ENCODE measurements at places on chromosomes 4 and X. TPM values are rescaled to one million over a fixed set of nuclear protein-coding genes. Genes with fewer than 3 reads are reported as not detected.

GRCh38 chr4:54607067-54607466 is 50.7 kb upstream of the KIT start:
- DNase-seq, result no peak

- DNase-seq, result no peak
These were observed 96.5 kb upstream of the DHX15 start for GRCh38 chr4:24680746-24681448.

CXorf49 gene
- total RNA-seq, result not detected

DNA sequence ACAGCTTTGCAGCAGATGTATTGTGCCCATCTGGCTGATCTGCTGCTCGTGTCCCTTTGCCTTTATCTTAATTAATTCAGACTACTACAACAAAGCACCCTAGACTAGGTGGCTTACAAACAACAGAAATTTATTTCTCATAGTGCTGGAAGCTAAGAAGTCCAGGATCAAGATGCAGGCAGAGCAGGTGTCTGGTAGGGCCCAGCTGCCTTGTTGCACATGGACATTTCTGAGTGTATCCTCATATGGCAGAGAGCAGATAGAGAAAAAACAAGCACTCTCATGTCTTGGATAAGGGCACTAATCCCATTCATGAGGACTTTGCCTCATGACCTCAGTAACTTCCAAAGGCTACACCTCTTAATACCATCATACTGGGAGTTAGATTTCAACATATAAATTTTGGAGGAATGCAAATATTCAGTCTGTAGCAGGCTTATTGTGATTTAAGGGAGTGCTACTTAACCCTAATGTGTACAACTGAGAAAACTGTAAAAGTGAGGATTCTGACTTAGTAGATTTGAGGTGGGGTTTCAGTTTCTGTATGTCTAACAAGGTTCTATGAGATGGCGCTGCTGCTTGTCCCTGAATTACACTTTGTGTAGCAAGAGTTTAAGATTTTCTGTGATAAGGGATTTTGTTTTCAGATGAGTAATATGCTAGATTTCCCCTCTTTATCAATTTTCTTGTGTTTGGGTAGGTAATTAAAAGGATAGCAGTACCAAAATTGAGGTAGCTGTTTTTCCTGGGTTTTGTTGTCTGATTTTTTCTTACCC is 473.2 kb upstream of the TECRL start:
- no peak for DNase-seq

DNA sequence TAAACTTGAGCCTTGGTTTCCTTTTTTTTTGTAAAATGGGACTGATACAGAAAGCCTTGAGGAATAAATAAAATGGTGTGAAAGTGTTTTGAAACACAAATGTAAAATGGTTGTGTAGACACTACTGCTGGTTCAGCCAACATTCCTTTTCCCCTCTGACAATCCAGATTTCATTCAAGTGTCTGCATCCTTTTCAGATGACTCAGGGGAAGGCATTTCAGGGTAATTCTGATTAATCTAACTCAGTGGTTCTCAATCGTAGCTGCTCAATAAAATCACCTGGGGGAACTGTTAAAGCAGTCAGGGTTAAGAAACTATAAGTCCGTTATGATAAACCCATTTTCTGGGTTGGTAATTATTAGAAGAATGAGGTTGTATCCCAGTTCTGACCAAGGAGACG is 4.6 kb downstream of the ARHGAP10 start:
- no peak for DNase-seq

MAGEC1 gene
- not detected for total RNA-seq

GRCh38 chrX:154020536-154021115 is 924 bp upstream of the IRAK1 start:
- DNase-seq, result no peak

PLXNA3 gene
- 5.2 TPM for total RNA-seq

DNA sequence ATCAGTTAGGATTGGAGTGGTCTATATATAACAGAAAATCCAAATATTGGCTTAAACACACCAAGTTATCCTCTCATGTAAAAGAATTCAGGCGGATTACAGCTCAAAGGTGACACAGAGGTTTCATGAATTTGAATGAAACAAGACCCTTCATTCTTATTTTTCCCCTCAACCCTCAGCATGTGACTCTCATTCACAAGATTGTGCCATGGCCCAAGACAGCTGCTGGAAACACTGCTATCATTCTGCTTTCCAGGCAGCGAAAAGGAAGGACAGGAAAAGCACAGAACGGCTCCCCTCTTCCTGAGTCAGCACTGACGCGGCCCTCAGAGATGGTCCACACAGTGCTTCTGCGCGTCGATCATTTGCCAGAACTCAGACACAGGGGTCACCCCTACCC is 891.0 kb upstream of the FRG1 start:
- no peak for DNase-seq

DNA sequence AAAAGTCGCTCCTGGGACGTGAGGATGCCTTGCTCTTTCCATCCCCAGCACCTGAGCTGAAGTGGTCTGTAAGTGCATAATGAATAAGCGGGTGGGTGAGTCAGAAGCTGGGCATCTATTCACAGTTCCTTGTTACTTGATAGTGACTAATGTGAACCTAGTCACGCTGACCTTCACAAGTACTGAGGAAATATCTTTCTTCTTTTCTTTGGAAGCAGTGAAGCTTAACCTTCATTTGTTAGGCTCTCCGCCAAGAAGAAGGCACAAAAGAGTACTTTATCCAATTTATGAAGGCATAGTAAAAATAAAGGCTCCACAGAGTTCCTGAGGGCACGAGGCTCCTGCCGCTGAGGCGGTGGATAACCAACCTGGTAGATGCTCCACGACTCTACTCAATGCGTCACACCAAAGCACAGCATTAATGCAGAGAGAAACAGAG is 475.7 kb upstream of the SLIT2 start:
- no peak for DNase-seq

GAGE12H gene
- total RNA-seq, result not detected

- no peak for DNase-seq
These were observed 64.0 kb downstream of the SMAD1 start for GRCh38 chr4:145545538-145546174.

- DNase-seq, result no peak
These were observed 24.5 kb upstream of the SPP1 start for GRCh38 chr4:87950936-87951511.

BTC gene
- 13.4 TPM for total RNA-seq

DDX53 gene
- total RNA-seq, result not detected

- DNase-seq, result no peak
These were observed 84.7 kb upstream of the RAPGEF2 start for GRCh38 chr4:159018062-159018629.

IL3RA gene
- 0.92 TPM for total RNA-seq

POU3F4 gene
- not detected for total RNA-seq

All from esophagus squamous epithelium (tissue), 5 donors.